Fibroblast of pulmonary artery (primary cell): ENCODE measurements at places on chromosomes 5 and 9.

DNA sequence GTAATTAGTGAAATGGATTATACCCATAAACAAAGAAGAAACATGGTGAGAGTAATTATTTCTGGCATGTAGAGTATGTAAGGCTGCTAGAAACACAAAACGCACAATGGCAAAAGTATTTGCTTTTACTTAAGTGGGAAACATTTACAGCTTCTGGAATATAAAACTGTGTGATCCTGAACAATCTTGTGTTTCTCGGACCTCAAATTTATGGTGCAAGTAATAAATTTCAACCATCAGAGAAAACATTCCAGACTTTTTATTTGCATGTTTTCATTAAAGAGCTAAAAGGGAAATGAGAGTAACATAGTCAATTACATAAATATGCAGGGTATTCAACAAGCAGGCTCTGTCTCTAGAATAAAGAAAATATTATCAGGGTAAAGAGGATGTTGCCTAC is 17.2 kb upstream of the PRR16 start:
- no peak for DNase-seq

DNA sequence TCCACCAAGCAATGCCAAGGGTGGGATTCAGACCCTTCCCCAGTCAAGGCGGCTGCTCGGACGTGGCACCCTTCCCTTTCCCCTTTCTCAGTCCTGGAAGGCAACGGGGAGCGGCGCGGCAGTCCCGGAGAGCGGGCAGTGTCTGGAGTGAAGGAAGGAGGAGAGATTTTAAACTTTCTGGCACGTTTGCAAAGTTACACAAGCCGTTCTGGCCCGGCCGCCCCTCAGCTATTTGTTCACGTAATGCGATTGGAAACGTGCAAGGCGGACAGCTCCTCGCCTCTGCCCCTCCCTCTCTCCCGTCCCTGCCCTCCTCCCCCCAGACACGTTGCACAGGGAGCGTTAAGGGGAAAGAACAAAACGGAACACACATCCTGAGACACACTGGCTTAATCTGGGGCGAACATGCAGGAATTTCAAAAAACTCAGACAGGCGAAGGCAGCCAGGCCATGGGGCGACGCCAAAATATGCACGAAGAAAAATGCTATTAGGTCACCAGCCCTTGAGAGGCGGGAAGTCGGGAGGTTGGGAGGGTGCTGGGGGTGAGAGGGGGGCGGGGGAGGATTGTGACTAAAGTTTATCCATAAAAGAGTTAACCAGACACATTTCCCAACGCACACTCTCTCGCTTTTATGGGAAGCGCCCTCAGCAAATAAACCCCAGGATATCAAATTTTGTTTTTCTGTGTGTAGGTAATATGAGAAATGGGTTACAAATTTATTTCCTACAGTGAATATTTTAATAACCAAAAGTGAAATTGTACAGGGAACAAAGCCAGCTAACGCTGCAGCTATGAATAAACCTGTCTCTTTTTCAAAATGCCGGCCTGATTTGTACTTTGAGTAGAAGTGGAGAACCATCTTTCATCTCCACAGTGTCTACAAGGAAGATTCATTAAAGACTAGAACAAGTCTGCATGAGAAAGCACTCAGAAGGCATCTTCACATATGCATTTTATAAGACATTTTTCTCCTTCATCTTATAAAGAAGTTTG is at the start of gene LOX:
Gene LOX, minus strand, starts transcription at position 144 of the 995 bp plus-strand sequence. CDS start 274 bp downstream, outside the sequence.
- peak; percentile 96 for DNase-seq

DNA sequence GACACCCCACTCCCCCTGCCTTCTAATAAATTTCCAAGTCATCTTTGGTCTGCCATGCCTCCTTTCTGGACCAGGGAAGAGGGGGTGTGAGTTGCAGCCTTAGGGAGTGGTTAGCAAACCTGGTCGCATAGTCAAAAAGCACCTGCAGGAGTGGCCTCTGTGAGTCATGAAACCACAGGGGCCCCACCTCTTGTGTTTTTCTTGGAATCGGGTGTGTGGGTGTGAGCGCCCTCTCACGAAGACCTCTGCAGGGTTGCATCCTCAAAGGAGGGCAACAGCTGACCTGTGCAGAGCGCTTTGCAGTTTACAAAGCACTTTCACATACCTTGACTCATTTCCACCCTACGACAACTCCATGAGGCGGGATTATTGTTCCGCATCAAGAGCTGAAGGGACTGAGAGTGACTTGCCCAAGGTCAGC is 36.8 kb upstream of the TEX48 start:
- no peak for DNase-seq

GRCh38 chr5:75260708-75261107 is 24.0 kb upstream of the ANKRD31 start:
- DNase-seq, result no peak

DNA sequence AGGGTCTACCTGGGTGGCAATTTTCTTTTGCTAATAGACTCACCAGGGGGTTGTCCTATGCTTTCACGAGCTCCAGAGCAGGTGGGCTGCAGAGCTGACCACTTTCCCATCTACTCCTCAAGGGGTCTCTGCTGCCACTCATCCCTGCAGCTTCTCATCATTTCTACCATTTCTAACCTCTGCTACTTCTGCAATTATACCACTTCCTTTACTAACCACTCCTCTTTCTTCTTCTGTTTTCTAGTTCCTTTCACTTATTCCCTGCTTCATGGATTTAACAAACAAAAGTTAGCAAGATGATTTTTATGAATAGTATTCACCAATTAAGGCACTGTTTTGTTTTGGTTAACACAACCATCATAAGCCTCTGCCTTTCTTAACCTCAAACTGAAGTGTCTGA is 34.5 kb upstream of the NIPBL start:
- no peak for DNase-seq

DNA sequence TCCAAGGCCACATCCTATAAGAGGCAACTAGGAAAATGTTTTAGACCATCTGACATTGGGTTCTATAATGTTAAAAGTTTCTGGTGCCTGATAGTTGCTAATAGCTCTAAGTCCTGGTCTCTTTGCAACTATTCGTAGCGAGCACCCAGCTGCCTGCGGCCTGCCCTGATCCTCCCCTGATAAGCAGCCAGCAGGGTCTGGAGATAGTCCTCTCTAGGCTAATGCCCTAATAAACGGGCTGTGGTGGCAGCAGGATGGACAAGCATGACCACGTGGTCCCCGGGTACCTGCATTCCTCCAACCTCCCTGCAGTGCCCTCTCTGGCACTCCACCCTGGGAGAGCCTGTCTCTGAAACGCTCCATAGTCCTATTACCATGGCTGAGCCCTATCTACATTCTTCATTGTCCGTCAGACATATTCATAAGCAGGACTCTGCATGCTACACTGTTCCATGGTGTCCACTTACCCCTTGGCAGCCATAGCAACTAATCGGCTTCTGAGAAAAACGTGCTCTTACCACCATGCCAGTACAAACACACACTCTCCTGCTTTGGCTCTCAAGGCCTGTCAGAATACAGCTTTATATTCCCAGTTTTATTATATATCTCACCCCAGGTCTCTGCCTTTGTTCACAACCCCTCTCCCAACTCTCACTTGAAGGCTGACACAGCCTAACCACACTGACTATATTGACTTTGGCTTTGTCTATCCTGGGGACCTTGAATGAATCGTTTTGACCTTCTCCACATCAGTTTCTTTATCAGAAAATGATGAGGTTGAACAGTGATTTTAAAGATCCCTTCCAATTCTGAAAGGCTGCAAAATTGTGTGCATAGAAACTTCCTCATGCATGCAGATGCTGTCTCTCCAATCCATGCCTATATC is 49.9 kb upstream of the DAPK1 start:
- no peak for DNase-seq

DNA sequence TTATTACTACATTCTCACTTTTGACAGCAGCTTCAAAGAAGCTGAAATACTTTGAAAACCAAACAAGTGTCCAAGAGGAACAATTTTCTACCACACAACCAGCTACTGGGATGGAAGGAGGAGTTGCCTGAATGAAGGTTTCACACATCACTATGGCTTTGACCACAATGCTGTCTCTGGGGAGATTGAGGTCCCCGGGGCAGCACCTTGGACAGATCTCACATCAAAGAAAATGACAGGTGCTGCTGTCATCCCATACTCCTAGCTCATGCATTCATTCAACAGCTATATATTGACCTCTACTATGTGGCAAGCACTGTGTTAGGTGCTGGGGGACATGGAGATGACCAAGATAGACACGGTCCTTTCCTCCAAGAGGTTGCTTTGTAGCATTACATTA is 233.2 kb upstream of the RASEF start:
- no peak for DNase-seq

DNA sequence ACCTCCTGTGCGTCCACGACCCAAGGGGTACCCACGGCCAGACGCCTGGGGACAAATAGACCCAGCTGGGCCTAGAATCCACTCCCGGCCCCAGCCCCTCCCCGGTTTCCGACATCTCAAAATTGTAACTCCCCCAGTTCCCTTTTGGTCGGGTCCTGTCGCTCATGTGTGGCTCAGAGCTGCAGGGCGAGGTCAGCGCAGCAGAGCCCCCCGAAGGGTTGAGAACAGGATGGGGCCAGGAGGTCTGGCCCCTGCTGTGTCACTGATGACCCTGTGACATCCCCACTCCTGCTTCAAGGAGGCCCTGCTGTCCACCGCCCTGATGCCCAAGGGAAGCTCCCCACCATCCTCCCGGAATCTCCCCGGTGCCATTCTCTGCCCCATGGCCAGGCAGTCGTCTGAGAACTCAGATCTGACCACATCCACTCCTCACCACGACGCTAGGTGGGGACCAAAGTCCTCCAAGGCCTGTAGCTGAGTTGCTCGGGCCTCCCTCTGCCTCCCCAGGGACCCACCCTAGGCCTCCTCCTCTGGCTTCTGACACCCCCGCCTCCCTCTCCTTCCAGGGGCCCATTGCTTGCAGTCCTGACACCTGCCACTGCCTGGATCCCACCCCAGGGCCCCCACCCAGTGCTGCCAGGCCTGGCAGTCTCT is 3.9 kb downstream of the SLC9A3 start:
- no peak for DNase-seq

DNA sequence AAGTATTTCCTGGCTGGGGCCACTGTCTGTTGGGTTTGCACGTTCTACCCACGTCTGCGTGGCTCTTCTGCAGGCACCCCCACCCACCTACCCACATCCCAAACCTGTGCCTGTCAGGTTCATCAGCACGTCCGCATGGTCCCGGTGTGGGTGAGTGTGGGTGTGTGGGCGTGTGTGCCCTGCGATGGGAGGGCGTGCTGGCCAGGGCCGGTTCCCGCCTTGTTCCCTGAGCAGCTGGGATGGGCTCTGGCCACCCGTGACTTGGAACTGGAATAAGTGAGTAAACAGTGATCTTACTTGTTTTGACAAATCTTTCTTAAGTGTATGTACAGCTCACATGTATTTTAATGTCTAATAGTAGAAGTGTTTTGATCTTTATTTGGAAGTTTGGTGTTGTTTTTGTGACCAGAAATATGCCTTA is 20.4 kb downstream of the ERGIC1 start:
- DNase-seq, result no peak

DNA sequence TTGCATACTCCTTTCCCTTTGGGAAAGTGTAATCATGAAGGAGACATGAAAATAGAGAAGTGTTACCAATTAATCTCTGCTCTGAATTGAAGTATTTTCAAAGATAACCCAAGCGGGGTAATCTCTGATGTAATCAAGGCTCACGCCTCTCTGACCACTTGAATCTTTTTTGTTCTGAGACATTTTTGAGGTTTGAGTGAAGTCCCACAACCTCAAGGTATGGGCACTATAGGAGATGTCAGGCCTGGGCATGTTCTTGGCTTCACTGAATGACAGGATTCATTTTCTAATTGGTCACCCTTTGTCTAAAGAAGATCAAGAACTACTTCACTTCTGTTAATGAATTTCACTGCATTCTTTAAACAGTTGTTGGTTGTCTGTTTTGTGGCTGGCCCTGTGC is 23.7 kb downstream of the ENHO start:
- DNase-seq, result no peak

GRCh38 chr5:147450606-147451005 is 59.3 kb downstream of the DPYSL3 start:
- DNase-seq, result no peak

- no peak for DNase-seq
Observed at GRCh38 chr5:39566029-39566428, 141.2 kb upstream of the DAB2 start.

GRCh38 chr9:131260751-131261452 is 15.4 kb downstream of the FAM78A start:
- DNase-seq, result no peak

GRCh38 chr5:96885518-96886338 is 9.4 kb downstream of the ERAP2 start:
- no peak for DNase-seq

DNA sequence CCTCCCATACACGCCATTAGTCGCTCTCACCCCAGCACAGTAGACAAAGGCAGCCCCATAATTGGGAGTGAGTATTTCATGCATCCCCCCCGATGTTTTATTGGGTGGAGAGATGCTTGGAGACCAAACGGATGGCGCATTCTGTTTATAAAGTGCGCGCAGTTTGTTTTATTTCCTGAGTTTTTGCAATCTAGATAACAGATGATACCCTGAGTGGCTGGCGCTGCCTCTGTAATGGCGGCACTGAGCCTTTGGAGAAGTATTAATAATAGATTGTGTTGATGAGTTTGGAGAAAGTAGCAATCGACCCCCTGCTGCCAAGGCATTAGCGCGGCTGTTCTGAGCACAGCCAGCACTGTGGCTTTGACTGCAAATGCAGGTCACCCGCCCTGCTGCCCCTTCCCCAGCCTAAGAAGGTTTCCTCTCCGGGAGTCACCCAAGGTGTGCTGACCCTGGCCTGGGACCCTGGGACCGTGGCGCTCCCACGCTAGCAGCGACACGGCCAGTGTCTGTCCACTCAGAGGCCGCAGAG is 74.3 kb downstream of the LMX1B start:
- no peak for DNase-seq

DNA sequence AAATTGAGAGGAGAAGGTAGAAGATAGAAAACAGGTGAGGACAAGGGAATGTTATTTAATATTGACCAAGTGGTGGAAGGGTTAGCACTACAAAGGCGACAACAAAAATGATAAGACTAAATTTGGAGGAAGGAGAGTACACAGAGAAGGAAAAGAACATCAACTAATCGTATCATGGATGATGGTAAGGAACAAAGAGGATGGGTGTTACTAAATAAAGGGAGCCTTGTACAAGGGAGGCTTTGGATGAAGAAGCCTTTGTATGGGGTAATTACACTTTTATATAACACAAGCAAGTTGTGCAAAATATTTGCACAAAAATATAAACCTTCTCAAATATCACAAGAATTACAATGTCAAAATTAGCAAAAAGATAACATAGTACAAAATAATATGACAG is 125.7 kb downstream of the ZNF608 start:
- DNase-seq, result no peak
